Foreskin keratinocyte (primary cell): ENCODE measurements at places on chromosomes 13 and 19. TPM values are rescaled to one million over a fixed set of nuclear protein-coding genes. Genes with fewer than 3 reads are reported as not detected.

The PLIN5 gene
- total RNA-seq = not detected in 2 replicates

The ADM5 gene
- total RNA-seq = 1.2 and 1.6 TPM in 2 replicates

The TPTE2 gene
- total RNA-seq = not detected in 2 replicates

The NLRP9 gene
- total RNA-seq = not detected in 2 replicates

The PSG2 gene
- total RNA-seq = not detected in 2 replicates

The VSTM1 gene
- total RNA-seq = not detected in 2 replicates

The ZNF296 gene
- total RNA-seq = 2.5 TPM in 2 replicates

The SGCG gene
- not detected in 2 replicates for total RNA-seq
